ENCODE measurements at places on chromosomes 4 and X. TPM values are rescaled to one million over a fixed set of nuclear protein-coding genes. Genes with fewer than 3 reads are reported as not detected.

GRCh38 chr4:121535351-121535750 is 154.5 kb upstream of the QRFPR start:
- DNase-seq, result no peak

GRCh38 chrX:135463937-135464336 is 42.2 kb downstream of the SMIM10L2A start:
- DNase-seq, result no peak

GRCh38 chr4:1809754-1810502 is 16.8 kb downstream of the FGFR3 start:
- peak; percentile 24 for DNase-seq

- DNase-seq, result no peak
These were observed 25.9 kb downstream of the ZNF721 start for GRCh38 chr4:472881-473569.

DNA sequence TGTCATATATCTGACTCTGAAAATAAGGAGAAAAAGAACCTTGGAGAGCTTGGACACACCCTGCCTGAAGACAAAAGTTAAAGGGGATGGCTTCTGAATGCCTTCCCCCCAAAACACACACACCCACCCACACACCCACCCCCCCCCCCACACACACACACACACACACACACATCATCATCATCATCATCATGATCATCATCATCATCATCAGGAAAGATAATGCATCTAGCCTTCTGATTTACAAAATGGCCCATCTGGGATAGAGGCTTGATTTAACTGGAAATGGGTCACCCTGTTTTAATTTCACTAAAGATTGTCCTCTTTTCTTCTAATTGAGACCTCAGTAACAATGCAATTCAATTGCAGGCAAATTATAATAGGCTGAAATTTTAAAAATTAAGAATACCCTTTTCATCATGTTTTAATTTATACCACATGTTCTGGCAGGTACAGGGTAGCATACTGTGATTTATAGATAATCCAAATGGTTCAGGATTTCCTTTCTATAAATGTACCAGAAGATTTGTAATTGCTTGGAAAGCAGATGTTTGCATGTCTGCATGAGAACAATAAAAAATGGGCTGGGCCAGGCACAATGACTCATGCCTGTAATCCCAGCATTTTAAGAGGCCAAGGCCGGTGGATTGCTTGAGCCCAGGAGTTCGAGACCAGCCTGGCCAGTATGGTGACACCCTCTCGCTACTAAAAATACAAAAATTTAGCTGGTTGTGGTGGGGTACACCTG is 56.5 kb downstream of the TRIM2 start:
- DNase-seq, result no peak

DNA sequence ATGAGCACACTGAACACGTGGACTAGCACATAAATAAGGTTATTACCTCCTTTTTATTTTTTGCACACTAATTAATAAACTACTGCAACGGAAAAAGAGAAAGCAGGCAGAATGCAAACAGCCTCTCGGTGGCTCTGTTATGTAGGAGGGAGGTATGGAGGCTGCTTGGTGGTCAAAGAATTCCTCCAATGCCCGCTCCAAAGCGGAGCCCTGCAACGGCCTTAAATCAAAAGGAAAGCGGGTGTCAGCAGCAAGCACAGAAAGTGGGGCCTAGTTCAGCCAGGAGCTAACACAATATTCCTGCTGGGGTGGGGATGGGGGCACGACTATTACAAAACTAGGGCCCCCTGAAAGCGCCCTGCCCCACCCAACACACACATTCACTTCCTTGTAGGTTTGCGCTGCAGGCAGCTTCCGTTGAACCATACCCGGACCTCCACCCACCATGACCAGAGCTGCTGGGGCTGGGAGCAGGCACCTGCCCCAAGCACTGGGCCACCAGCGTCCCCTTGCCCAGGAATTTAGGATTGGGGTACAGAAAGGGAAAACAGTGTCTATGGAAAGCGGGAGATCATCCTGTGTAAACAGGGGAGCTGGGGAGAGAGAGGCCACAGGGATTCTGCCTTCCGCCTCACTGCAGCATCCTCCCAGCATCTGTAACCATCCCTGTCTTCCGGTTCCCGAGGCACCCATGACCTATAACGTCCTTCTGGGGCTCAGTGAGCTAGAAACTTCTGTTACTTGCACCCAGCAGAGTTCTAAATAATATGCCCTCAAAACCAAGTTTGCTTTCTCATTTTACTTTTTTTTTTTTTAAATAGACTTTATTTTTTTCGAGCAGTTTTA is 57.1 kb upstream of the DDX3X start:
- DNase-seq, result no peak

DNA sequence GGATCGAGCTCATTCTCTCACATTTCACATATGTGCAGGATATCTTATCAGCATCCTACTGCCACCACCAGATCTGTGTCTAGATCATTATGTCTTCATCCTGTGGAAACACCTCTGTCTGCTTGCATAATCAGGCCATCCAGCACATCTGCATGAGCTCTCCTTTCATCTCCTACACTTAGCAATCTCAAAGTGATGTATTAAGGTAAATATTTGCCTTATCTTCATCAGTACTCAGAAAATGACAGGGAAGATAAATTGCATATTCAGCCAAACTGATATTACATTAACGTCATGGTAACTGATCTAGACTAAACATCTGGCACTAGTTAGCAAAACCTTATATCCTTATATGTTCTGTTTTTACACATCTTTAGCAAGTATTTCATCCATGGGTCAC is 207.3 kb upstream of the PABPC4L start:
- DNase-seq, result no peak

GRCh38 chr4:51894059-51894645 is 51.2 kb downstream of the DCUN1D4 start:
- no peak for DNase-seq

- DNase-seq, result no peak
These were observed 1345.5 kb downstream of the TECRL start for GRCh38 chr4:63063760-63064159.

- no peak for DNase-seq
These were observed 29.2 kb downstream of the MSX1 start for GRCh38 chr4:4888695-4889094.

DNA sequence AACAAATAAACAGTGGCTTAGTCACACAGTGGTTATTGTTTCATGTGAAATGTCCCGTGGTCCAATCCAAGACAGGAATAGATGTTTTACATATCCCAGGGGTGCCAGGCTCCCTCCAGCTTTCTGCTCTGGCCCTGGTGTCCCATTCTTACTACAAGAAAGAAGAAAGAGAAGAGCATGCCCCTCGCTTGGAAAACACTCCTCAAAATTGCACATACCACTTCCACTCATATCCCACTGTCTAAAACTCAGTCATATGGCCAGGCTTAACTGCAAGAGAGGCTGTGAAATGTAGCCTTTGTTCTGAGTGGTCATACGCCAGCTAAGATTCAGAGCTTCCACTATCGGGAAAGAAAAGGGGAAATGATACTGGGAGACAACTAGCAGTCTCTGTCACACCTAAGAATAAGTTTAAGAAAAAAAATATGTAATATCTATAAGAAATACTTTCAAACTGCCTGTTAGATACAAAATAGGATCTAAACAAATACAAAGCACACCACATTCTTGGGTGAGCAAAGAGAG is 306.8 kb upstream of the FAM241A start:
- DNase-seq, result no peak

DNA sequence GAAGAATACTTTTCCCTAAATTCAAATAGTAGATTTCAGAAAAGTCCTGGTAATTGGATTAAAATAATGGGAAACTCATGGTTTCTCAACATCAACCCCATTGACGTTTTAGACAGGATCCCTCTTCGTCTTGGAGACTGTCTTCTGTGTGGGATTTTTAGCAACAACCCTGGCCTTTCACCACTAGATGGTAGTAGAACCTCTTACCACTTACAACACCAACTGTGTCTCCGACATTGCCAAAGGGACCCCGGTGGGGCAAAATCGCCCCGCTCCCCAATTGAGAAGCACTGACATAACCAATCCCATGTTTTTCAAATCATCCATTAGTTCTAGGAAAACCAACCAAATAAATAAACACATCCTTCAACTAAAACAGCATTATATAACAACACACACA is 16.9 kb upstream of the ANOS1 start:
- DNase-seq, result no peak

DNA sequence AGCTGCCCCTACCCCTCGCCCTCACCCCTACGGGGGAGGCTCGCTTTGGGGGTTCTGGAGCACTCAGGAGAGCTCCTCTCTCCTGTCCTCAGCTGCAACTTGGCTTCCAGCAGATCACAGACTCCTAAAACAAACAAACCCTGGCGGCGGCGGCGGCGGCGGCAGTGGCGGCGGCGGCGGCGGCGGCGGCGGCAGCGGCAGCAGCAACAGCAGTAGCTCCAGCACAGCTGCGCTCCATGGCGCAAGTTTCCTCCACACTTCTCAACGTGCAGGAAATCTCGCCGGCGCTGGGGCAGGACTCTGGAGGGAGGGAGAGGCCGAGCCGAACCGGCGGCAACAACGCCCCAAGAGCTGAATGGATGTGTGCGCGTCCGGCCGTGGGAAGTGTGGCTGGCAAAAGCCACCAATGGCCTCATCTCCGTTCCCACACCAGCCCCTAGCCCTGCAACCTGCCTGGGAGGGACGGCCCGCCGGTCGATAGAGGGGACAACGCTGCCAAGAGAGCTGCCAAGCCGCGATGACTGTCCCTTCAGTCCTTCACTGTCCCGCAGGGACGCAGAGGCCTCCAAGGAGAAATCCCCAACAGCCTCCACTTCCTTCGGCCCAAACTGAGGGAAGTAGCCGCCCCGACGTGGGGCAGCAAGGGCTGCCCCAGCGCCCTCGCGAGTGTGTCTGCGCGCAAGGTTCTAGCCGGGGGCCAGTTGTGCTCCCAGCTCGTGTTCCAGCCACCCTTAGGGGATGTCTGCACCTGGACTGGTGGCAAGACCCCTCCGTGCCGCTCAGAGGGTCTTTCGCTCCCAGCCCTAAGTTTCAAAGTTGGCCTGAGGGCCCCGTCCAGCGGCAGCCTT is 775 bp downstream of the SHROOM4 start:
- DNase-seq, result no peak

DNA sequence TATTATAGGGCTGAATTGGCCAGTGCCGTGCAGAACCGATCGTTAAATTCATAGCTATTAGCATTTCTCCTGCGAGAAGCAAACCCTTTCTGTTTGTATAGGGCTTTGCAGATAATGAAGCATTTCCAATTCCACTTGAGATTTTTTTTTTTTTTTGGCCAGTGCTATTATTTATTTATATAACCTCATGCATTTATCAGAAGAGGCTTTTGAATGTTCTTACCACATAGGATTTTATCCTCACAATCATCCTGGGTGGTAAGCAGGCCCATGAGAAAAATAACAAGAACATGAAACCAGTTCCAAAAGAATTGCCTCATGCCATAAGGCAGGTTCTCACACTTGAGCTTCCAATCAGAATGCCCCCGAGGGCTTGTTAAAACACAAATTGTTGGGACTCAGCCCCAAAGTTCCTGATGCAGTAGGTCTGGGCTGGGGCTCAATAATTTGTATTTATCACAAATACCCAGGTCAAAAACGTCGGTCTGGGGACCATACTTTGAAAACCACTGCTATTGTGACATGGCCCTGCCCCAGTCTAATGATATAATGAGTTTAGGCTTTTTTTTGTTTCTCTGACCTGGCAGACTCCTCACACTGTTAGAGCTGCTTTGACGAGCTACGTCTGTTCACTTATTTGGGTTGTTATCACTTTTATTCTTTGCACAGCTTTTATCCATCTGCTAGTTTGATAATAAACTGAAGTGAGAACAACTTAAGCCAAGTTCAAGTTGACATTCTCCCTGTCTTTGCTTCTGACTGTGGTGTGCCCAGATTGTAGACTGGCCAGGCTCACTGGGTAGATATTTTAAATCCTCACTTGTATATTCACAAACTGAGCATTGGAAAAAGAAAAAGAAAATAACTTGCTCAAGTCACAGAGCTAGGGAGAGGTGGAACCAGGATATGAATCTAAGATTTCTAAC is 20.1 kb downstream of the SUPT20HL1 start:
- DNase-seq, result no peak

DNA sequence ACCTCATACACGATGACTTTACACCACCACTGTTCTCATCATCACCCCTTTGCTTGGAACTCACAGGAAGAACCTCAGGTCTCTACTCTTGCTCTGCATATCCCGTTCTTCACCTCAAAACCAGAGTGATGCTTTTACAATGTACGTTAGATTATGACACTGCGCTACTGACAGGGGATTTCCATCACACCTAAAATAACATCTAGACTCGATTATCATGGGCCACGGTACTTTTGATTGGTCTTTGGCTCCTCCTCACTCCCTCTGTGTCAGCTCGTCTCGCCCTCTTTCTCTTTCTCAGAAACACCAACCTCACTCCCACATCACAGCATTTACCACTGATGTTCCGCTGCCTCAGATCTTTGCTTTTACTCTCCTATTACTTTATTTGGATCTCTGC is 172.4 kb downstream of the TLL1 start:
- DNase-seq, result no peak

GRCh38 chrX:69161371-69161770 is 3.9 kb downstream of the PJA1 start:
- no peak for DNase-seq

- DNase-seq, result no peak
These were observed 77.6 kb downstream of the COX18 start for GRCh38 chr4:72991873-72992272.

DNA sequence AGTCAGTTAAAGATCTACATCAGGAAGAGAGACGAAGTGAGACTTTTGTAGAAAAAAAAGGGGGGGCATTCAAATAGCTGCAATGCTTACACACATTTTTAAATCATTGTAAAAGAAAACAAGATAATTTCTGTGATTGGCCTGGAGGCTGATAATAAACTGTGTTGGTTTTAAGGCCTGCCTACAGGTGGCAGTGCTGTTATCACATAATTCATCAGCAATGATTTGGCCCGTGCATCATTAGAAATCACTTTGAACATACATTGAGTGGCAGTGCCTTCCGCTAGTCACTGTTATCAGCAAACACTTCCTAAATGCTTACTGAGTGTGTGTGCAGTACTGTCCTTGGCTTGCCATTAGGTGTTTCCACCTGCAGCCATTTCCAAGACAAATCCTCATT is 831.9 kb downstream of the TRIML1 start:
- no peak for DNase-seq

DNA sequence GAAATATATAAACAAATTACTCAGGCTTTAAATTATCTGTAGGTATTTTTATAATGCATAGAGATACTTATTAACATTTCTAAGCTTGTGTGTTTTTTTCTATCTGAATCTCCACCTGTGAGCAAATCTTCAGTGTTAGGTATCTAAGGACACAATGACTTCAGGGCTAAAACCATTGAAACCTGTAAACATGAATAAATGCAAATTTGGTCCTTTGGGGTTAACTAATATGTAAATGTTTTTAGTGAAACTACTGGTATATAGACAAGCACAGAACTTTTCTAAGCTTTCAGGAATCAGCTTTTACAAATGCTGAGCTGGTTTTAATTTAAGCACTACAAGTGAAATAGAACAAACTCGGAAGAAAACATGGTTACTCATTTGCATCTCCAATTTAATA is 147.9 kb downstream of the FBXO8 start:
- DNase-seq, result no peak

- DNase-seq, result no peak
These were observed 14.2 kb upstream of the OSTC start for GRCh38 chr4:108636246-108636645.

The HAND2 gene
- total RNA-seq, result 0.31 TPM

The YTHDC1 gene
- 44.5 TPM for total RNA-seq

The AMTN gene
- not detected for total RNA-seq

The GLA gene
- total RNA-seq, result 115 TPM

The CT83 gene
- not detected for total RNA-seq

The GPR34 gene
- not detected for total RNA-seq

The SASH3 gene
- 0.33 TPM for total RNA-seq

The AKAP14 gene
- total RNA-seq, result 0.28 TPM

The CD99L2 gene
- 156 TPM for total RNA-seq

The C4orf36 gene
- total RNA-seq, result 0.26 TPM
